ENCODE measurements at places on chromosomes 5 and 9. TPM values are rescaled to one million over a fixed set of nuclear protein-coding genes. Genes with fewer than 3 reads are reported as not detected.

GRCh38 chr5:143606043-143606752 is 202.7 kb upstream of the NR3C1 start:
- H3K27ac ChIP-seq = no peak overlapping the region
- no peaks in the 10 kb centered on the region for H3K36me3 ChIP-seq
- H3K4me3 ChIP-seq = no peak overlapping the region
- no peaks in the 10 kb centered on the region for H3K27me3 ChIP-seq
- DNase-seq = no peak

- H3K36me3 ChIP-seq = no peaks in the 10 kb centered on the region
- no peaks in the 10 kb centered on the region for H3K4me1 ChIP-seq
- H3K4me3 ChIP-seq = no peak overlapping the region
- no peak overlapping the region for H3K27ac ChIP-seq
- DNase-seq = no peak
- H3K27me3 ChIP-seq = no peaks in the 10 kb centered on the region
Observed at GRCh38 chr9:4721736-4722135, 19.3 kb downstream of the AK3 start.

DNA sequence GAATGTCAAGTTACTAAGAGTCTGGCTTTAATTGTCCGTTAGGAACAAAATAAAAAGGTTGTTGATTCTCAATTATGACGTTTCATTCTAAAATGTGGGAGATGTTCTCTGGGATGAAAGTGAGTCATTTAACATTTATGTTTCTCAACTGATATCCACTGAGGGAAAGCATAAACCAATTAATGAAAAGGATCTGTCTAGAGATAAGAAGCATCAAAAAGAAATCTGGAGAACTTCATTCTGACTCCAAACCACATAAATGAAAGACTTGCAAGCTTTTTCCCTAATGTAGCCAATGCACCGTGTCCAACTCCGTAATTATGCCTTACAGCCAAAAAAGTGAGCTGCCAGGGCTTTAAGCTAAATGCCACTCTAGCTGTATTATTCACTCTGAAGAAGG is 654.2 kb downstream of the TLE1 start:
- no peak for DNase-seq
- no peak overlapping the region for H3K27ac ChIP-seq
- no peak overlapping the region for H3K4me3 ChIP-seq
- no peaks in the 10 kb centered on the region for H3K36me3 ChIP-seq

DNA sequence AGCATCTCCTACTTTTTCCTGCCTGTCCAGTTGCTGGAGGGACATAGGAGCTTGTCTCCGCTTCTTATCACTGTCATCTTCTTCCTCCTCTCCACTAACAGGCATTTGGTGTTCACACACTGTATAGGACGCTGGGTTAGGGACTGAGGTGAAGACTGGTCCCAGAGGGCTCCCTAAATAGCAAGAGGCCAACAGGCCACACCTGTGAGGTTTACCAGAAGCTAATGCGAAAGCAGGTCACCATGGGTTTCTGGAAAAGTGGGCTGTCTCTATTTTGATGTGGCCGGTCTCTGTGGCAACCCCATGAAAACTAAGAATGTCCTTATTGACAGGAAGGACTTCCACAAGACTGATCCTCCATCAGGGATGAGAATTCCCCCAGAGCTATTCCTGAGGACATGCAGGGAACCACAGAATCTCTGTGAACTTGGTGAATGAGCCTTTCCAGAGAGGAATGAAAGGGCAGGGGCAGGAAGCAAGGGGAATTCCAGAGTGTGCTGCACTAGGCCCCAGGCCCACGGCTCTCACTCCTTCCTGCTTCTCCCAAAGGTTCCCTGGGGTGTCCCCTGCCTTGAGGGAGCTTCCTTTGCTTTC is 61.7 kb downstream of the DAP start:
- no peaks in the 10 kb centered on the region for H3K4me1 ChIP-seq
- no peak overlapping the region for H3K4me3 ChIP-seq
- DNase-seq = no peak
- H3K27ac ChIP-seq = no peak overlapping the region
- no peaks in the 10 kb centered on the region for H3K36me3 ChIP-seq

DNA sequence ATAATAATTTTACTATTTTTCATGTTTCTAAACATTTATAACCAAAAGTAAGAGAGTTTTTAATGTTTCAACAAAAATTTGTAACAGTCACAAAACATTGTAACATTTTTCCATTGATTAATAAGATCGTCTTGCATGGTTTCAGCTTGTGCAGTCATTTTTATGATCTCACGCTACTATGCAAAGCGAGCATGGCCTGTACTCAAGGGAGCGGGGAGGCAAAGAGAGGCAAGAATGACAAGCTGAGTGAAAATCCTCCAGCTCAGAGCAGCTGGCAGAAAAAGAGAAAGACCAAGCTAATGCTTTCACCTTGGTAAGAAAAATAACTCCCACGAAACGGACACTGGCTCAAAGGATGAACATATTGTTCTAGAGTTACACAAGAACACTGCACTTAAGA is 90.0 kb upstream of the SV2C start:
- no peaks in the 10 kb centered on the region for H3K27me3 ChIP-seq
- no peak overlapping the region for H3K4me3 ChIP-seq
- no peaks in the 10 kb centered on the region for H3K36me3 ChIP-seq
- DNase-seq = no peak
- no peaks in the 10 kb centered on the region for H3K4me1 ChIP-seq

- no peak overlapping the region for H3K27ac ChIP-seq
- no peak overlapping the region for H3K4me3 ChIP-seq
- no peak for DNase-seq
- H3K27me3 ChIP-seq = no peaks in the 10 kb centered on the region
- H3K4me1 ChIP-seq = no peaks in the 10 kb centered on the region
Observed at GRCh38 chr5:145044970-145045369, 790.2 kb downstream of the PRELID2 start.

- peaks cover 42% of the 10 kb centered on the region for H3K27me3 ChIP-seq
- peaks cover 19% of the 10 kb centered on the region for H3K4me1 ChIP-seq
- peak; percentile 63 for DNase-seq
- peak within 1 kb of the TSS; percentile 55 for H3K4me3 ChIP-seq
Observed at GRCh38 chr5:149581192-149581861, at the start of gene ARHGEF37. TSS of gene ARHGEF37 (plus strand) at chr5:149581498. CDS start at chr5:149597770, 16,272 bp downstream.

- no peak for DNase-seq
- no peak overlapping the region for H3K4me3 ChIP-seq
- no peak overlapping the region for H3K27ac ChIP-seq
- peaks cover 5% of the 10 kb centered on the region for H3K4me1 ChIP-seq
- H3K36me3 ChIP-seq = no peaks in the 10 kb centered on the region
- H3K27me3 ChIP-seq = no peaks in the 10 kb centered on the region
Observed at GRCh38 chr5:73373814-73374510, 74.6 kb downstream of the FOXD1 start.

- H3K27me3 ChIP-seq = no peaks in the 10 kb centered on the region
- H3K4me1 ChIP-seq = no peaks in the 10 kb centered on the region
- no peak for DNase-seq
- no peak overlapping the region for H3K27ac ChIP-seq
- H3K4me3 ChIP-seq = no peak overlapping the region
Observed at GRCh38 chr5:79876456-79876855, 114.6 kb downstream of the MTX3 start.

DNA sequence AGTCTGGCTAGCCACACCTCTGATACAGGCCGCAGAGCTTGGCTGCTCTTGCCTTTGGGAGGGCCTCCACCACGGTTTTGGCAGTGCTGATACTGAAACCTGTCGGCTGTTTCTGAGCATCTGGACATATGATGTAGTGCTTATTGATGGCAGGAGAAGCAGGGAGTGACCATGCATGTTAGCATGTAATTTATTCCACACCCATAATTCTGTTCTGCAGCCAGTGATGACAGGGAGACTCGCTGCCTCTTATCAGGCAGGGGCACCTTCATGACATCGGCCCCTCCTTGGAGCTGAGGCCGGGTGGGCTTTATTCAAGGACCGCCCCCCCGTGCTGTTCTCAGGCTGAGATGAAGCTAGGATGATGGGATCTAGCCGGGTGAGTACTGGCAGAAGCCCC is 49.0 kb downstream of the OLFM1 start:
- no peak overlapping the region for H3K4me3 ChIP-seq
- H3K4me1 ChIP-seq = peaks cover 17% of the 10 kb centered on the region
- H3K27ac ChIP-seq = no peak overlapping the region
- no peak for DNase-seq

The ALDH1B1 gene
- total RNA-seq = 44.0 TPM

The FSTL4 gene
- total RNA-seq = 2.3 TPM

The SGCD gene
- total RNA-seq = not detected

The GNA14 gene
- not detected for total RNA-seq

The CRHBP gene
- 0.51 TPM for total RNA-seq

The CLPTM1L gene
- total RNA-seq = 79.9 TPM

The ORM1 gene
- total RNA-seq = 1.5 TPM

The GABBR2 gene
- not detected for total RNA-seq

The NR2F1 gene
- 21.1 TPM for total RNA-seq
